ENCODE measurements at places on chromosomes 3 and 15.

DNA sequence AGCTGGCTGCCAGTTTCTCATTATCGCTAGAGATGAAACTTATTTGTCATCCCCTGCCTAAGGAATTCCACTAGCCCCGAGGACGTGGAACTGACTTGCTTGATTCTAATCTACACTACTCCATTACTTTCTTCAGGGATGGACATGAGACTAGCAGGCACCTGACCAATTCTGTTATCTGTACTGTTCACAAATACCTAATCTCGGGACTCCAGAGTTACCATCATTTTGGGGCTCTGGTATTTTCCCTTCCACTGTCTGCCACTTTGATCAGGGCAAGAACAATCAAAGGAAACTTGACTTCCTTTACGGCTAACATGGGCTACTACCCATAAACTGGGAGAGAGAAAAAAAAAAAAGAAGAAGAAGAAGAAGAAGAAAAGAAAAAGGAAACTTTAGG is 27.8 kb downstream of the BMF start:
- DNase-seq, result no peak

GRCh38 chr3:178369811-178370210 is 166.4 kb upstream of the KCNMB2 start:
- DNase-seq, result no peak

DNA sequence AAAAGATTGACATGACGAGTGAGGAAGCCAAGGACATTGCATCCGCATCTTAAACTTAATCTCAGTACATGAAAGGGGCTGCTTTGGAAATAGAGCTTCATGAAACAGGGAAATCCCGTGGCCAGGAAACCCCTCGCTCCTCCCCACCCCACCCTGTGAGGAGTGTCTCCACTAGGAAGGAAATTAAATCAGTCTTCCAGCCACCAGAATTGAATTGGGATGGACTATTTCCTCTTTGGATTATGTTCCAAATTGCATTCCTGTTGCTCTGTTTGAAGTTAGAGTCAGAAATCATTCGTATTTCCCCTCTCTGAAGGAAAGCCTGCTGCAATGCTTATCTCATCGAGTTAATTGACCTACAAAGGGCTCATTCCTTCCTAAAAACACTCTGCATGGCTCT is 35.8 kb downstream of the CLDN11 start:
- DNase-seq, result no peak

DNA sequence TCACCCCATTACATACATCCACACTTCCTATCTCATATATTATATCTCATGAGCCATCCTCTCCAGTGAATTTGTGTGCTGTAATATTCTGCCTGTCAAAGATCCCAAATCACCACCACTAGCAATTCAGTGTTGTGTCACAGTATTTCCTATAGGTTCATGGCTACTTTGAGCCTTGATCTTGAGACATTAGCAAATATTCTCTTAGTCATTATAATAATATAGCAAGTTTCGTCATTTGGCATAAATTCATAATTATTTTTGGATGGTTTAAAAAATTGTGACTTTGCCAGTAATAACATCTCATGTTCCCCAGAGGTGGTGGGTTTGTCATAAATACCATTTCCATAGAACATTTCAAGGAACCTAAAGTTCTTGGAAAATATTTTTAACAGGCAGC is 47.7 kb downstream of the CMSS1 start:
- no peak for DNase-seq

- DNase-seq, result no peak
Measured at GRCh38 chr15:100166313-100166712, 175.5 kb downstream of the ADAMTS17 start.

- DNase-seq, result no peak
Measured at GRCh38 chr3:55166576-55167555, 239.0 kb upstream of the LRTM1 start.

DNA sequence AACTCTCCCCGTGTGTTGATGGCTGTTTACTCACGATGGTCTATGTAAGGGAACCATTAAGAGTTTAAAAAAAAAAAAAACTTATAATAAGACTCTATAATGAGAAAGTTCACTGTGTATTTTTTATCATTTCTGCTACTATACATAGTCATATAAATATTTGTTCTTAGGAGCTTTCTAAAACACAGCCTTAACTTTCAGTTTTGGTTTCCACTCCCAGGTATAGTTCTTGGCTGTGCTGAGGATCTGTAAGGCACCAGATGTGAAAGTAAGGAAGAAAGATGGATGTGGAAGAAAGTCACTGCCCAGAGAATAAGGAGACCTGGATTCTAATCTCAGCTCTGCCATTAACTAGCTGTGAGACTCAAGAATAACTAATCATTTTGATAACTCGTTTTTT is 101.9 kb upstream of the THBS1 start:
- DNase-seq, result no peak

GRCh38 chr15:35991386-35991785 is 445.4 kb upstream of the DPH6 start:
- no peak for DNase-seq

DNA sequence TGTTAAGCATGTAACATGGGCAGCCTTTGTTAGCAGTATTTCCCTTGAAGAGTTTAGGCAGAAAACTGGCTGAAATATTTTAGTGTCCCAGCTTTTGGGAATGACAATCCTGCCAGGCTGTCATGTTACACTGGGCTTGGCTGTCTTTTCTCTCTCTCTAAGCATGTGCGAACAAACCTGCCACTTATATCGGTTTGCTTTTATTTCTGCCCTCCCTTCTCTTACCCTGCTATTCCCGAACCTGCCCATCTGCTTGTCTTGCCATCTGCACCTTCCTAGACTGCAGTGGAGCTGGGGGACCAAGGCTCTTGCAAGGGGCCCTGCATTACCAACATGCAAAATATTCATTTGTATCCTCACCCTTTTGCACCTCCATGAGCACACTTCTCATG is 339.6 kb downstream of the EPHB1 start:
- DNase-seq, result no peak

GRCh38 chr3:112143689-112144088 is 10.6 kb upstream of the GCSAM start:
- DNase-seq, result no peak

- DNase-seq, result no peak
Measured at GRCh38 chr3:74067296-74067695, 442.6 kb upstream of the PDZRN3 start.

GRCh38 chr3:125121246-125122010 is 65.6 kb upstream of the HEG1 start:
- DNase-seq, result no peak

GRCh38 chr3:196428041-196428440 is 4.2 kb downstream of the UBXN7 start:
- no peak for DNase-seq

DNA sequence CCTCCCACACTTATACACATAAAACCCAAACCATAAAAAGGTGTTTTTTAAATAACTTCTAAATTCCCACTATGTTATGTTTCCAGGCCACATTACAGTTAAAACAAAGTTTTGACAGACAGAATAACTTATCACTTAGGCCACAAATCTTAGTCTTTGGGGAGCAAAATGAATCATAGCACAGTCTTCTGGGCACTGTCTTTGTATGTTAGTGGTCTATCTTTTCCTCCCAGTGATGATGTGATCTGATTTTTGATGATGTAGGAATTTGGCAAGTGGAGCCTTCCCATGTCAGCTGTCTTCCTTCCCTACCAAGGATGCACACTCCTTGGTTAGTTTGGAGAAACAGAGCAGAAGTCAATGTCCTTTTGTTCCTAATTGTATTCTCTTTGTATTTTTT is 67.3 kb downstream of the THSD4 start:
- no peak for DNase-seq

- no peak for DNase-seq
Measured at GRCh38 chr3:183189641-183190040, 27.1 kb upstream of the LAMP3 start.

- DNase-seq, result no peak
Measured at GRCh38 chr15:66833371-66833770, 131.3 kb downstream of the SMAD6 start.

- DNase-seq, result no peak
Measured at GRCh38 chr3:167305340-167305890, 74.7 kb downstream of the ZBBX start.

- no peak for DNase-seq
Measured at GRCh38 chr3:30764891-30765290, 129.6 kb downstream of the GADL1 start.

DNA sequence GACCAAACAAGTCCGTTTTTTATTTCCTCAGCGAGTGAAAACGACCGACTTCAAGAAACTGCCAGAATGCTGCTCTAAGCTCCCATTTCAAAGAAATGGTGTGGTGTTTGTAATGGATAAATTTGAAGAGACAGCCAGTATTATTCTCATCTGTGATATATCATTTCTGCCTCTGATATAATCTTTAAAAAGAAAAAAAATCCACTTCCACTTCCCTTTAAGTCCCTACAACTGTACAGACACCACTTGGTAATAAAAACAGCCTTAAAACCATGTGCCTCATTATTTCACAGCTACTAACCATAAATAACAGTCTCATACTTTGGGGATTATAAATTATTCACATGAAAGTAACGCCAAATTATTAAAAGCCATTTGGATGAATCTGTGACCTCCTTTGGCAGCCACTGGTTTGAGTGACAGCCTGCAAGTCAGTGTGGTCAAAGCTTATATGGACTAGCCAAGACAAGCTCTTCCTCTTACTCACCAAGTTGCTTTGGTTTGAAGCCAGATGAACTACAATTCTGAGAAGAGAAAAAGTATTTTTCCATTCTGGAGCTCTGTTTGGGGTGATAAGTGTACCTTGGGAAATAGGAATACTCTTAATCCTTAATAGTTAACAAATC is 168.0 kb downstream of the SHOX2 start:
- no peak for DNase-seq

DNA sequence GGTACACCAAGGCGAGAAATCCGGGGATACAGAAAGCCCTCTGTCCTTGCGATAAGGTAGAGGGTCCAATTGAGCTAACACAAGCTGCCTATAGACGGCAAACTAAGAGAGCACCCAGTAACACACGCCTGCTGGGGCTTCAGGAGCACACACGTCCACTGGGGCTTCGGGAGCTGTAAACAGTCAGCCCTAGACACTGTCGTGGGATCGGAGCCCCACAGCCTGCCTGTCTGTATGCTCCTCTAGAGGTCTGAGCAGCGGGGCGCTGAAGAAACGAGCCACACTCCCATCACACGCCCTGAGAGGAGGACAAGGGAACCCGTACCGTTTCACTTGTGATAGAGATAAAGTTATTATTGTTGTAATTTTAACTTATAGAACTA is 486 bp downstream of the SAMMSON start:
- DNase-seq, result no peak

GRCh38 chr3:111047042-111047441 is 24.6 kb upstream of the NECTIN3 start:
- DNase-seq, result no peak

GRCh38 chr15:47570881-47571640 is 146.2 kb upstream of the SEMA6D start:
- DNase-seq, result no peak

DNA sequence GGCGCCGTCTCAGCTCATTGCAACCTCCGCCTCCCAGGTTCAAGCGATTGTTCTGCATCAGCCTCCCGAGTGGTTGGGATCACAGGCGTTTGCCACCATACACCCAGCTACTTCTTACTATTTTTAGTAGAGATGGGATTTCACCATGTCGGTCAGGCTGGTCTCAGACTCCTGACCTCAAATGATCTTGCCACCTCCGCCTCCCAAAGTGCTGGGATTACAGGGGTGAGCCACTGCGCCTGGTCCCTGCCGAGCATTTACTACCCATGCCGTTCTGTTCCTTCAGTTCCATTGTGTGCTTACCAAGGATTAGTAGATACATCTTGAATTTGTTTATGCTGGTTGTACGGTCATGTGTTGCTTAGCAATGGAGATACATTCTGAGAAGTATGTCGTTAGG is 10.3 kb downstream of the CHD2 start:
- no peak for DNase-seq

DNA sequence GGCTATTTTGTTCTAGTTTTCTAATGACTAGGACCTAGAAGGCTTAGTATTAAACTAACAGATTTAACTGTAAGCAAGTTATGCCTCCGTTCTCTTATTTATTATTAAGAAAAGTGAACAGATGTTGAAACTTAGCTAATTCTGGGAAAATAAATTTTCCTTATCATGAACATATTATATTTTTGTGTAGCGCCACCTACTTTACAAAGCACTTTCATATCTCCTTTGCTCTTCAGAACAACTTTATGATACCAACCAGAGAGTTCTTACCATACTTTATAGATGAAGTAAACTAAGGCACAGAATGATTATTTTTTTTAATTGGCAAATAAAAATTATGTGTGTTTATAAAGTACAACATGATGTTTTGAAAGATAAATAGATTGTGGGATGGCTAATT is 59.4 kb downstream of the NME9 start:
- DNase-seq, result no peak

GRCh38 chr15:62492900-62493299 is 327.8 kb upstream of the C2CD4B start:
- DNase-seq, result no peak

GRCh38 chr15:99921101-99921500 is 187.9 kb upstream of the LYSMD4 start:
- DNase-seq, result no peak

DNA sequence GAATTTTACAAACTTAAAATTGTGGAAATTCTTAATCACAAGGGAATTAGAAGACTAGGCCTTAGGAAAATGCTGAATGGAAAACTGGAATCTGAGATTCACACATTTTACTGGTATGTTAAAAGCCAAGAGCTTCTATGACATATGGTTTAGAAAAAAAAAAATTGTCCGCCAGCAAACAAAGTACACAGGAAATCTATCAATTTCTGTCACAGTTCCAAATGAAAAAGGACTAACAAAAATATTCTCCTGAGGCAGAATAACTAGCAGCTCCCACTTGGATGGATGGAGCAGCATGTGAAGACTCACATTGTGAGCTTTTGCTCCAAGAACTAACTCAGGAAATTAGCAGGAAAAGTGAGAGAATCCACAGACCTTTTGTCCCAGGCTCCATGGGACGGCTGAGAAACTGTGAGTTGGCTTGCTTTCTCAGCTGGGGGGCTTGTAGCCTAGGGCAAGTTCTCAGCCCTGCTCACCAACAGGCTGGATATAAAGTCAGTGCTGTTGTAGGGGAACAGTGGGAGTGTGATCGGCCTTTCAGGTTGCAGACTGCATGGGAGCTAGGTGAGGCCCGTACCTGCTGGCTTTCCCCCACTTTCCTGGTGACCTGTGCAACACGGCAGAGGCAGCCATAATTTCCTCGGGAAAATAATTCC is 731.1 kb upstream of the SGO1 start:
- DNase-seq, result no peak

DNA sequence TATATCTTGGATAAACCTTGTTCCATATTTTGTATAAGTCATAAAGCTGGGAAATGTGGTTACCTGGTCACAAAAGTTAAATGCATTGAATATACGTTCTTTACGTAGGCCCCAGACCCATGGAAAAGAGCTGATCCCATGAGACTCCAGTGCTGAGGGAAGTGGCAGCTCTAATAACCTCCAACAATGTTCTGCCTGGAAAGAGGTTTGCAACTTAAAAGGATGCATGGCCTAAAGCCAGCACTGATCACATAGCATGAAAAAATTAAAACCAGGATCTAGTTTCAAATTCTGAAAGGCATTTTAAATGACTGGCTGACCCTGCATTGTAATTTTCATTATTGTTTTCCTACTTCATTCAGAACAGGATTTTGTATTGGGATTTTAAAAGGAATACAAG is 27.9 kb upstream of the STRIT1 start:
- no peak for DNase-seq
